ENCODE measurements at places on chromosomes 1 and 21.
A peak's percentile ranks its signal among the peaks of the same experiment; 100 is the strongest.

- ATAC-seq: no peak
Measured at GRCh38 chr1:189463166-189463565, 1014.5 kb downstream of the BRINP3 start.

GRCh38 chr1:39205102-39205780 is 746 bp downstream of the MACF1 start:
- peak; percentile 66 for ATAC-seq

DNA sequence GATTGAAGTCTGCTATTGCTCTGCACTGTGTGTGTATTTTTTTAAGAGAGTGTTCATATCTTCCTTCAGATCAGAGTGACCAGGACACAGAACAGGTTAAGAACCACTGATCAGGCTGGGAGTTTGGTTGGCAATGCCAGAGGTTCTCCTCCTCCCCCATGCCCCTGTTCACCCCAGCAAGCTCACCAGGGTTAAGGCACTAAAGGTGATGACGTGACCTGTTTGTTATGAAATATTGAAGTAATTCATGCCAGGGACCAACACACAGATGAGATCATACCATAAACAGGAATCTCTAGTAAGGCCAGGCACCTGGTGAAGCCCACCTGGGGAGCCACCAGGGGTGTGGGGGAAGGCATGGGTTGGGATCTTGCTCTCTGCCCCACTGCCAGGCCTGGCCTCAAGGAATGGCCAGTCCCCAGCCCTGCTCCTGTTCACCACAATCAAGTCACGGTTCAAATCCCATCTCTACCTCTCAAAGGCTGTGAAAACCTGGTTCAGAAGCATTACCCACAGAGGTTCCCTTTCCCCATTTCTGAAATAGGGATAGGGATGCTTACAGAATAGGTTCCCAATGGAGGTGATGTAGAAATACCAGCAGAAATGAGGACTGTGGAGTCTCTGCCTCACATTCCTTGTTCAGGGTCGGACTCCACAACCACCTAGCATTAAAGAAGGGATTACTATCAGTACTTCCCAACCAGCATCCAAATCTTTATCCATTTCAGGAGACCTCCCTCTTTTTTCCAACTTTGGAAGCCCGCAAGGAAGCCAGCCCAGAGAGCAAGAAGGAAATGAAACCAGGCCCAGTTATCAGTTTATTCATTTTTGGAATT is 2.4 kb downstream of the ID3 start:
- ATAC-seq: no peak

- no peak for ATAC-seq
Measured at GRCh38 chr1:229942501-229942900, 124.5 kb upstream of the GALNT2 start.

DNA sequence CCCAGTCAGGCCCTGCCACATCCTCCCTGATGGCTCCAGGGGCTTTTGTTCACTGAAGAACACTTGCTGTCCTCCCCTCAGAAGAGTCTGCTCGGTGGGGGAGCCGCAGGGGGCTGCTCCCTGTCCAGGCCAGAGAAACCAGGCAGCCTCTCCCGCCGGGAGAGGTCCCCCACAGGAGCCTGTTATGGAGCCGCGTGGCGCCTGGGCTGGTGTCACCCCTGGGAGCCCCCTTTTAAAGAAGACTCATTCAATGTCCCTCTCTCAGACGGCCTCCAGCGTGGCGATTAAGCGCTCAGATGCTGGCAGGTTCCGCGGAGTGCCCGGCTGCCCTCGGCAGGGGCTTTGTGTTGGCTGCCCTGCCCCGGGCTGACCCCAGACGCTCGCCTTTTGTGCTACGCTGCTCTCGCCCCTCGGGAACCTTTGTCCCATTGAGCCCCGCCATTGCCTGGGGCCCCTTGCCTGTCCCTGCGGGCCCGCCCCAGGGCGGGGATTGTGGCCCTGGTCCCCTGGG is 43.1 kb downstream of the SKI start:
- no peak for ATAC-seq
